Ovary (tissue), 10 donors: ENCODE measurements at places on chromosomes 3 and 15. TPM values are rescaled to one million over a fixed set of nuclear protein-coding genes. Genes with fewer than 3 reads are reported as not detected.

PLIN1 gene
- polyA plus RNA-seq, result 1.2 TPM

AADACL2 gene
- not detected for polyA plus RNA-seq

DNA sequence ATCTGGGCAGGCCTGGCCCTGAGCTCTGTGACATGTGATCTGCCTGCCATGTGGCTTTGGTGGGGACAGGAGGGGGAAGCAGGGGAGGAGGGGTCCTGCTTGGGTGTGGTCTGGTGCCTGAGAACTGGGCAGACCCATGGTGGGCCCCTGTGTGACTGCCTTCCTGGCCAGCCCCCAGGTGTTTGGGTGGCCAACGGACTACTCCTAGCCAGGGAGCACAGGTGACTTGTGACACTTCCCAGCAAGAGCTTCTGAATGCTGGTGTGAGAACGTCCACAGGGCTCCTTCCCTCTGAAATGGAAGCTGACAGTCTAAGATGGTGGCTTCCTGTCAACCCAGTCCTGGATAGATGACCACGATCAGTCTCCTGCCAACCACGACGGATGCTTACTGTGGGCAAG, 136.1 kb upstream of the MEF2A start:
- no peak for DNase-seq
- peaks cover 6% of the 10 kb centered on the region for H3K4me1 ChIP-seq
- H3K4me3 ChIP-seq, result no peak overlapping the region
- H3K36me3 ChIP-seq, result no peaks in the 10 kb centered on the region
- no peak overlapping the region for H3K27ac ChIP-seq
- H3K27me3 ChIP-seq, result no peaks in the 10 kb centered on the region

DNA sequence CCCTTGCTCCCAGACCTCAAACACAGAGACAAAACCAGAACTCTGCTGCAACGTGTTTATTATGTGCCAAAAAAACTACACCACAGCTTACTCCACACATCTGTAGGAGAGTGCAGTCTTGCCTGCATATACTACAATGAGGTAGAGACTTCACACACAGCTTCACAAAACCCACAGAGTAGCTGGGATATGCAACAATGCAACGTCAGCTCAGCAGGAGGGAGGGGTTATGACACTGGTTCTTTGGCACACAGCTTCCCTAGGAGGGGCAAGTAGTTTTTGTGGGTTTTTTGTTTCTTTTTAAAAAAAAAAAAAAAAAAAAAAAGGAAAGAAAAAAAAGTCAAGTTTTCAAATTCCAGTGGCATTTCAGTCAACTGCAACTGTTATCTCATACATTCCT, 2.9 kb upstream of the RPS17 start:
- no peak overlapping the region for H3K4me3 ChIP-seq
- H3K27ac ChIP-seq, result no peak overlapping the region
- H3K36me3 ChIP-seq, result no peaks in the 10 kb centered on the region
- DNase-seq, result peak; percentile 47

DNA sequence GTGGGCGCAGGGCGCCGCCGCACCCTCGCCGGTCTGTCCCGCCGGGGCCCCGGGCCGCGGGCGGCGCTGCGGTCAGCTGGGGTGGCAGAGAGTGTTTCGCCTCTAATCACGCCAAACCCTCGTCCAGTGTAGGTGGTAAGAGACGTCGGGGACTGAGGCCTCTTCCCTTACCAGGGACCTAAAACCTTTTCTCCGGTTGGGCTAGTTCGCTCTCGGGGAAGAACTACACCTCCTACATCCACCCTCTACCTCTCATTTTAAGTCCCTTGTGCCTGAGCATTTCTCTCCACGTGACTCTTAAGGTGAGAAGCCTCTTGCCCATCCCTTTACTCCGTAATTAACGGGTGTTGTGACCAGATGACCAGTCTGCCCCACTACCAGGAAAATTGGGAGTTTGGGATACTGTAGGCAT, 520 bp downstream of the TMEM42 start:
- no peaks in the 10 kb centered on the region for H3K36me3 ChIP-seq
- DNase-seq, result no peak

DNA sequence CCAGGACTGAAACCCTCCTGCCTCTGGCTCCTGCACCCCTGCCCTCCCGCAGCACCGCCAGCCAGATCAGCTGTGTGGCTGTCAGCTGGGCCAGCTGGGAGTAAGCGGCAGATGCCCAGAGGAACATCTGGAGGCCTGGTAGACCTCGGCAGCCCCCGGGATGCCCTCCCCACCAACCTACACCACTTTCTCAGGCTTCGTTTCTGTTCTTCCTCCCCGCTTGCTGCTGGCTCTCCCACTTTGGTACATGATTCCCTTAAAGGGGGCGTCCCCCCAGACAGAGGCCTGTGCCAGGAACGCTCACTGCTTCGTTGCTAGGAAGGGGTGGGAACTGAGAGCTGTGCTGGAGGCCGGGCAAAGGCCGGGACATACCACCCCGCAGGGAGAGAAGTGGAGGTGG, 91.4 kb upstream of the RPL32 start:
- no peak for DNase-seq
- H3K27me3 ChIP-seq, result no peaks in the 10 kb centered on the region
- no peaks in the 10 kb centered on the region for H3K36me3 ChIP-seq
- no peak overlapping the region for H3K4me3 ChIP-seq
- peaks cover 18% of the 10 kb centered on the region for H3K4me1 ChIP-seq
- no peak overlapping the region for H3K27ac ChIP-seq

- no peak for DNase-seq
- H3K4me3 ChIP-seq, result no peak overlapping the region
- no peaks in the 10 kb centered on the region for H3K4me1 ChIP-seq
- no peak overlapping the region for H3K27ac ChIP-seq
Observed at GRCh38 chr15:52225230-52225629, 34.0 kb upstream of the GNB5 start.

DNA sequence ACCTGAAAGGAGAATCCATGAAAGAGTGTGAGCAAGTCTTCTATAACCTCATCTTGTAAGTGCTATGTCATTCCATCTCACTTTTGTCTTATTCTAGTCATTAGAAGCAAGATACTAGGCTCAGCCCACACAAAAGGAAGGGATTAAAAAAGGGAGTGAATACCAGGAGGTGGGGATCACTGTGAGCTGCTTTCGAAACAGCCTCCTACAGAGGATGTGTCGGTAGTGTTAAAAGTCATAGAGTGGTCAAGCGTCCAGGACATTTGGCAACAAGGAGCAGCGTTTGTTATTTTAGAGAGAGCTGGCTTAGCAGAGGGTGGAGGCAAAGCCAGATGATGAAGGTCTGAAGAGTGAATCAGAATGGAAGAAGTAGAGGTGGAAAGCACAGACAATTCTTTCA, 11.7 kb upstream of the ZNF148 start:
- no peaks in the 10 kb centered on the region for H3K36me3 ChIP-seq
- H3K4me3 ChIP-seq, result no peak overlapping the region
- H3K4me1 ChIP-seq, result no peaks in the 10 kb centered on the region
- no peak overlapping the region for H3K27ac ChIP-seq
- H3K27me3 ChIP-seq, result no peaks in the 10 kb centered on the region
- DNase-seq, result no peak

- DNase-seq, result no peak
- H3K27me3 ChIP-seq, result no peaks in the 10 kb centered on the region
- no peaks in the 10 kb centered on the region for H3K4me1 ChIP-seq
Observed at GRCh38 chr15:67505675-67506572, 15.0 kb upstream of the C15orf61 start.

DNA sequence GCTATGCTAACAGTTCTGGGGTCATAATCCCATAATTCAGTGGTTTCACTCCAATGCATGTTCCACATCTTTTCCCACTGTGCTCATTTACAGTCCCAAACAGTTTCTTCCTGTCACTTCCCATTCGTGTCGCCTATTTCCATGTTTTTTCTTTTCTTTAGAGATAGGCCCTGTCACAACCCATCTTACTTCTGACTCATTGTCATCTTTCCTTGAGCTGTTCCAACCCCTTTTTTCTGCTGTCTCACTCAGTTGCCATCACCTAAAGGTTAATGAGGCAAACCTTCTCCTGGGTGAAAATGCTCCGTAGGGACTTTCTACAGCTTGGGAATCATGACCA, 814.5 kb downstream of the VGLL3 start:
- DNase-seq, result no peak
- no peaks in the 10 kb centered on the region for H3K4me1 ChIP-seq
- no peaks in the 10 kb centered on the region for H3K36me3 ChIP-seq
- no peaks in the 10 kb centered on the region for H3K27me3 ChIP-seq
- H3K4me3 ChIP-seq, result no peak overlapping the region

GRCh38 chr3:34016925-34017587, 218.6 kb downstream of the PDCD6IP start:
- H3K36me3 ChIP-seq, result no peaks in the 10 kb centered on the region
- H3K27me3 ChIP-seq, result no peaks in the 10 kb centered on the region
- DNase-seq, result no peak

GRCh38 chr15:68794863-68795262, 25.8 kb downstream of the ANP32A start:
- H3K4me1 ChIP-seq, result peaks cover 18% of the 10 kb centered on the region
- DNase-seq, result no peak
- H3K27ac ChIP-seq, result peak overlapping the region; percentile 19
- H3K27me3 ChIP-seq, result no peaks in the 10 kb centered on the region

DNA sequence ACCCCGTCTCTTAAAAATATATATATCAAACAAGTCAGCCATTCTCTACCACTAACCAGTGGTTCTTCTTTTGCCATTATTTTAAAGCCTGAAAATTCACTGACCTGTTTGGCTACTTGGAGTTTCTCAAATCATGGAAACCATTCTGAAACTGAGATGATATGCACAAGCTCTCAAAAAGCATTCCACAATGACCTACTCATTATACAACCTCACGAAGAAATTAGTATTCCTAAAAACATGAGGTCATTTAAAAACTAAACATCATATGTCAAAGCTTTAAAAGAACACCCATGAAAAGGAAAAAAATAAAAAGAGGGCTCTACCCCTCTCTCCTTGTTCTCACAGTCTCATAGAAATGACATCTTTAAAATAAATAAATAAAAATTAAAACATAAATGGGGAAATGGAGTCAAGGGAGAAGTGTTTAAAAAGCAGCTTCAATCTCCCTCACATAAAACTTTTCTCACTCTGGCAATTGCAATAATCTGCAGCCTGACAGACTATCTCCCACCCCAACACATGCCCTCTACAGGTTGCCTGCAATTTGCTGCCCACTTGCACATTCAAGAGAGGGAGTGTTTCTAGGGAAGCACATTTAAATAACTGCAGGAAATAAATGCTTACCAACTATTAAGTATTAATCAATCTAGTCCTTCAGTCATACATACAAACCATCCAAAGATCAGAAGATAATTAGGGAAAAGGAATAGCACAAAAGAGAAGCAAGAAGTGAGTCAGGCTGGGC, 73.3 kb downstream of the TRANK1 start:
- no peak overlapping the region for H3K4me3 ChIP-seq
- no peak for DNase-seq
- H3K27ac ChIP-seq, result no peak overlapping the region
- peaks cover 1% of the 10 kb centered on the region for H3K4me1 ChIP-seq
- no peaks in the 10 kb centered on the region for H3K27me3 ChIP-seq
